ENCODE measurements at places on chromosomes 1 and 21.

- no peak for DNase-seq
Observed at GRCh38 chr1:239718997-239719628, 332.7 kb downstream of the CHRM3 start.

DNA sequence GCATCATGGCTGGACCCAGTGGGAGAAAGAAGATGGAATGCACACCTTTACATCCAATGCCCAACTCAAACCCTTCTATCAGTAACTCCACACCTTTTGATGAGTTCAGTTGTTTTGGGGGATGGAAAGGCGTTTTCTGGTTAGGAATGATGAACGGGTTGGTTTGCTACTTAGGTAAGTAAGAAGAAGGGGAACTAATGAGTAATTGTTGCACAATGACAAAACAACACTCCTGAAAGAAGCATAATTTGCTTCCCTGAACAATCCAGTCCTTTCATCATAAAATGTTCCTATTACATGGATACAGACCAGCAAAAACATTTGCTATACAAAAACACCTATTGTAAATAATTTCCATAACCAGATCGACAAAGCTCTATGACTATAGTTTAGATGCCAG is 35.9 kb upstream of the NFIA start:
- DNase-seq, result no peak

GRCh38 chr1:41241749-41242341 is at the start of gene SCMH1:
Gene SCMH1 (minus strand): TSS chr1:41242306. CDS start chr1:41186133, 56,173 bp downstream.
- peak; percentile 36 for DNase-seq

DNA sequence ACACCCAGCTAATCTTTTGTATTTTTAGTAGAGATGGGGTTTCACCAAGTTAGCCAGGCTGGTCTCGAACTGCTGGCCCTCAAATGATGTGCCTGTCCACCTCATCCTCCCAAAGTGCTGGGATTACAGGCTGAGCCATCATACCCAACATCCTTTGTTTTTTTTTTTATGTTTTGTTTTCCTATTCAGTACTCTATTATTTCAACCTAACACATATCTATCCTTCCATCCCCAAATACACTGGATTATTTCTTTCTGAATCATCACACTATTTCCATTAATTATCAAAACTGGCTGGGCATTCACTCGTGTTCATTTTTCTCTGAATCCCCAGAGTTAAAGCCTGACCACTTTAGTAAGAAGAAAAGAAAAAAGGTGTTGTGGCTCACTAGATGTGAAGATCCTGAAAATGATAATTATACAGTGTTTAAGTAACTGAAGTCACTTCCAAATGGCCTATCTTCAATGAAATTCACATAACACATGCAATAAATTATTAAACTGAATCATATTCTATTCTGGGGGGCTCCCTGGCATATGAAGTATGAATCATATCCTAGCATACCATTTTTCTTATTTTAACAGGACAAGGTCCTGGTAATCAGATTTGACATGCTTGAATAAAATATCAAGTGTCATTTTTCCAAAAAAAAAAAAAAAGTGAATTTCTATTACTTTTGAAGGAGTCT is 1754.2 kb downstream of the BRINP3 start:
- no peak for DNase-seq

DNA sequence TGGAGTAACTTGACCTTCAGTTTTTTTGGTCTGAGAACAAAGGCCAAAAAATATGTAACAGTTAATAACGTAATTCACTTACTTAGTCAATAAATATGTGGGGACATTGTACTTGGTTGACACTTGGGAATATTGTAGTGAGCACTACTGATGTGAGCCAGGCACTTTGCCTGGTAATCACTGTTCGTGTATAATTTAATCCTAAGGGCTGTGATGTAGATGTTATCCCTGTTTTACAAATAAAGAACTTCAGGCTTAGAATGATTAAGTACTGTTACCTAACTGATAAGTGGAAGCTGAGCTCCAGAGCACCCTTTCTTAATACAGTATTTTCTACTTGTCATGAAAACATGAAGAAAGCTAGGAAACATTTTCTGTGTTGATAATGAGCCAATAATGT is 28.0 kb downstream of the PTBP2 start:
- no peak for DNase-seq

- DNase-seq, result peak; percentile 37
Observed at GRCh38 chr1:161305867-161306519, 3.8 kb downstream of the MPZ start.

DNA sequence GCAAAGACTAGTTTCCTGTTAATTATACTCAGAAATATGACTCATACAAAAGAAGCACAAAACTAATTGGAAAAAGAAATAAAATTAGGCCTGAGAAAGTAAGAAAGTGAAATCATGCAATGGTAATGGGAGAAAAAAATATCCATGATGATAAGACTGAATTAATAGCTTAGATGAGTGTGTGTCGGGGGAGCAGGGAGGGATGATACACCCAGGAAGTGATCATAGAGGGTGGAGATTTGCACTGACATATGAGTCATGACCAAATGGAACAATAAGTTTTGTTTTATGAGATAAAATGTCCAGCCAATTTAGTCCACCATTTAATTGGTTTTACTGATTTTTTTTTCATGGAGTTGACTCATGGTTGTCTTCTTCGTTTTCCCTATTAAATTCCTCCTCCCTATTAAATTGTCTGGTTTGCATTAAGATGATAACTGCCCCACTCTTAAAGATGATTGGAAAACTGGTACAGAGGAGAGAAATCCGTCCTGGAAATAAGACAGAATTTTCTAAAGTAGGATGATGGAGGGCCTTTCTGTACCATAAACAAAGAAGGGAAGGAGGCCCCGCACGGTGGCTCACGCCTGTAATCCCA is 111.7 kb upstream of the KCNJ6 start:
- no peak for DNase-seq

- DNase-seq, result no peak
Observed at GRCh38 chr1:39846796-39847195, 36.5 kb downstream of the TRIT1 start.

DNA sequence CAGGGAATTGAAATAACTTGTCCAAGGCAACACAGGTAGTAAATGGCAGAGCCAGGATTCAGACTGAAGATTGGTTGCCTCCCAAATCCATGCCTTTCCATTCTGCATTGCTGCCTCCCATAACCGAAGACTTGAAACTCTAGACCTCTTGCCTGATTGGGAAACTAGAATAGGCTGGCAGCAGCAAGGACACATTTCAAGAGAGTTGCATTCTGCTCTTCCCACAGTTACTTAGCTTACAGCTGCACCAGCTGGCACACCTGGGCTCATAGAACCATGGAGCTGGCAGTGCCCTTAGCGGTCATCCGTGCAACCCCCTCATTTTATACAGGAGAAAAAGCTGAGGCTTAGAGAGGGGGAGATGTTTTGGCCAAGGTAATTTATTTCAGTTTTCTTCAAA is 8.0 kb downstream of the TRNAU1AP start:
- peak; percentile 3 for DNase-seq

DNA sequence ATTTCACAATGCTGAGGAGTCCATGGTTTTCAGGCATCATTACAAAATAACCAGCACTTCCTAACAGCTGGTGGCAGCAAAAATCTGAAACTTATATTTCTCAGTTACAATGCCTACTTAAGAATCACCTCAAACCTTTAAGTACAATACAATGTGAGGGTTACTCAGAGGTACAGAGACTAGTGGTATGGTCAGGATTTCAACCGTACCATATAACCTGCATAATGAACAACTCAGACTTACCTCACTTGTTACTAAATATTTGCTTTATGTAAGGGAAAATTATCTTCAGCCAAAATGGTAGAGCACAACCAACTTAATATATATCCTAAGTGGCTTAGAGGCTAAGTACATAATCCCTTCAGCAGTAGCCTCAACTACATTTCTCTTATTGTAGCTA is 344.5 kb downstream of the SMYD3 start:
- no peak for DNase-seq

GRCh38 chr21:37208056-37208721 is 58.9 kb downstream of the VPS26C start:
- no peak for DNase-seq

GRCh38 chr1:240239309-240239708 is 147.6 kb downstream of the FMN2 start:
- no peak for DNase-seq

DNA sequence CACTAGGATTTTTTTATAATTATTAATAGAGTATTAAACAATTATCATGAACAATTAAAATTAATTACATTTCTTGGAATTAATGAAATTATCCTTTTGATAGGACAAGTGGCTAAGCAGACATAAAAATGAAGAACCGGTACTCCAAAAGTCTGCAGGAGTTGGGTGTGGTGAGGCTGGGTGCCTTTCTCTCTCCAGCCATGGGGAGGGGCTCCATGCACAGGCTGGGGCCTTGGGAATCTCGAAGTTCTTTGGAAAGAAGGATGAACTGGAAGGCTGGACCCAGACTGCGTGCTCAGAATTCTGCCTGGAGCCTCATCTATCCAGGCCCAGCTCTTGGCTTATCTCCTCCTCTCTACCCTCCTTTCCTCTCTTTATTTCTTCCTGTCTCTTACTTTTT is 94.1 kb downstream of the ACTL8 start:
- DNase-seq, result no peak

GRCh38 chr1:43445606-43446387 is 7.9 kb downstream of the HYI start:
- no peak for DNase-seq

DNA sequence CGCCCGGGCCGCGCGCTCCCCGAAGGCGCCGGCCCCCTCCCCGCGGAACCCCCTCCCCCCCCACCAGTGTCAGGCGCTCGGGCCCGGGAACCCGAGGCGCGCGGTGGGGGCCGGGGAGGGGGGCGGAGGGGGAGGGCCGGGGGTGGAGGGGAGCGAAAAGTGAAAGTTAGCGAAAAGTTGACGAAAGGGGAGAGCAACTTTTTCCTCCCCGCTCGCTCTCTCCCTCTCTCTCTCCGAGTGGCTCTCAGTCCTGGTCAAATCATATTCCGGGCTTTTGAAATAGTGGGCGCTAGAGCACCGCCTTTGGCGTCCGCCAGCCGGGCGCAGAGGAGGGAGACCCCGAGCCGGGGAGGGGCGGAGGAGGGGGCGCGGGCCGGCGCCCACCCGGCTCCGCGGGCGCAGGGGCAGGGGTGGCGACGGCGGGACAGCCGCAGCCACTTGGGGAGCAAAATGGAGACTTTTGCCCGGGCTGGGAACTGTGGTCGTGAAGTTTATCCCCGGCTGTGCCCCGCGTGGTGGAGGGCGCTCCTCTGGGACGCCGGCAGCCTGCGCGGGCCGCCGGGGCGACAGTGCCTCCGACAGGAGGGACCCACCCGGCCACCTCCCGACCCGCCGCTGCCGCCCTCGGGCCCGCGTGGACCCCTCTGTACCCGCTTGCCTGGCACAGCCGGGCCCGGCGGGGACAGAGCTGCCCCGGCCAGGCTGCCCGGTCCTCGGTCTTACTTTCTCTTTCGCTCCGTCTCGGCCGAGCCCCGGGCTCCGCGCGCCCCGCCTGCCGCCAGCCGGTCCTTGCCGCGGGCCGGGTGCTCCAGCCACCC is 697 bp downstream of the PRDM16 start:
- DNase-seq, result no peak

- no peak for DNase-seq
Observed at GRCh38 chr1:213192026-213192425, 141.0 kb downstream of the RPS6KC1 start.

- no peak for DNase-seq
Observed at GRCh38 chr1:183110326-183110880, 75.7 kb upstream of the LAMC2 start.

GRCh38 chr1:218565377-218565776 is 220.2 kb downstream of the TGFB2 start:
- no peak for DNase-seq

- no peak for DNase-seq
Observed at GRCh38 chr21:26236281-26236680, 65.7 kb upstream of the APP start.

All from hematopoietic multipotent progenitor cell treated with erythropoietin and hydrocortisone succinate and interleukin-3 and kit ligand, for 17 days (in vitro differentiated cells).